ENCODE measurements at places on chromosomes 2 and 18.

GRCh38 chr18:26763446-26764110, 101.9 kb downstream of the AQP4 start:
- DNase-seq, result no peak

GRCh38 chr2:126935774-126936173, 37.1 kb downstream of the TEX51 start:
- DNase-seq, result no peak

DNA sequence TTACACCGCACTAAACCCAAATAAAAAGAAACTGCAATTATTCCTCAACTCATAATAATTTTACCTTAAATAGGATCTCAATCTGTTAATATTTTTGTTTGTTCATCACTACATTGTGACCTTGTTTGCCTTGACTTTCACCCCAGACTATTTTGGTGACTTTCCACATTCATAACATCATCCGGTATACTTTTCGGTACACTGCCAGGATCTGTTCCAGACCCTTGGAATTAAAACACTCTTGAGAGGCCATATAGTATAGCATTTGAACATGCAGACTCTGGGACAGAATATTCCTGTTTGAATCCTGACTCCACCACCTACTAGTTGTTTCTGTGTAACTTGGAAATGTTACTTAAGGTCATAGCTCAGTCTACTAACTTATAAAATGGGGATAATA, 577.4 kb downstream of the METTL4 start:
- no peak for DNase-seq

- DNase-seq, result no peak
Measured at GRCh38 chr2:227592694-227593387, 5.9 kb upstream of the SCYGR2 start.

- no peak for DNase-seq
Measured at GRCh38 chr18:79489899-79490625, 94.3 kb downstream of the NFATC1 start.

DNA sequence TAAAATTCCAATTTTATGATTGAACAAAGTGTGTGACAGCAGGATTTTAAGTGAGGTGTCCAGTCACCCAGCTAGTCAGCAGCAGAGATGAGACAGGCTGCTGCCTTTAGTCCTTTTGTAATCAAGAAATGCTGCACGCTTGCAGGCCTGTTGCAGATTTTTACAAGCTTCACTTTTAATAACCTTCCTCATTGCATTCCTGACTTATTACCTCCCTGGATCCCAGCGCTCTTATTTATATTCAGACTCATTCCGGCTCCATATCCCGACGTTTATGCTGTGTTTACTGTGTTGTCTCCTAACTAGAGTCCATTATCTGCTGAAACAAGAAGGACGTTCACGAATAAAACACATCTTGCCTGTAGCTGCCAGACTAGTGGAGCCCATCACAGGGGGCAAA, 442.5 kb upstream of the KLHL29 start:
- no peak for DNase-seq

GRCh38 chr2:3420769-3421397, 41.4 kb downstream of the TRAPPC12 start:
- no peak for DNase-seq

All from activated CD4-positive, alpha-beta T cell treated with anti-CD3 and anti-CD28 coated beads for 1 hour (primary cell).